ENCODE measurements at places on chromosomes 4 and X.
A peak's percentile ranks its signal among the peaks of the same experiment; 100 is the strongest.

DNA sequence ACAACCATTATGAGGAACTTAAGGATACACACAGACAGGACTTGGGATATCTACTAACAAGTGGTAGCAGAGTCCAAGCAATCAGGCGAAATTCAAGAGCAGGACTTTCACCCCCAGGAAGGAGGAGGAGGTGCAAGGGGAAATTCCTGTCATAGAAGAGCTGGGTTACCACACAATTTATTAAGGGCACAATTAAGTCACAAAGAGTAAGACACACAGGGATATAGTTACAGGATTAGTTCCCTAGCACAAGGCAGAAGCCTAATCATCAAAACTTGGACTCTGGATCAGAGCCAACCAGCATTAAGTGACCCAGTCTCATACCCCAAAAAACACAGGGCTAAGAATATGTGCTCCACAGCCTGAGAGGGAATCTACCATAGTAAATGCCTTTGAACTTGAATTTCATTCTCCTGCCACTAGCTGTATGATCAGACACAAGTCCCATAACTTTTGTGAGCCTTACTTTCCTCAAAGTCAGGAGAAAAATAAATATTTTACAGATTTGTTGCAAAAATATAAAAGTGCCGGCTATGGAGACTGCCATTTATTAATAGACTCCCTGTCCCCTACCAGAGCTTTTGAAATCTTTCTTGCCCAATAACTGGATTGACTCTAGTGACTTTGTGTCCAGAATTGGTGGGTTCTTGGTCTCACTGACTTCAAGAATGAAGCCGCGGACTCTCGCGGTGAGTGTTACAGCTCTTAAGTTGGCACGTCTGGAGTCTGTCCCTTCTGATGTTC lies 87.0 kb downstream of the SYNPO2 start:
- no peak for DNase-seq

- peak; percentile 83 for DNase-seq
Measured at GRCh38 chrX:118726887-118727685, at the start of gene IL13RA1. Gene IL13RA1 (plus strand): TSS chrX:118727606. CDS start chrX:118727639, 33 bp downstream.

DNA sequence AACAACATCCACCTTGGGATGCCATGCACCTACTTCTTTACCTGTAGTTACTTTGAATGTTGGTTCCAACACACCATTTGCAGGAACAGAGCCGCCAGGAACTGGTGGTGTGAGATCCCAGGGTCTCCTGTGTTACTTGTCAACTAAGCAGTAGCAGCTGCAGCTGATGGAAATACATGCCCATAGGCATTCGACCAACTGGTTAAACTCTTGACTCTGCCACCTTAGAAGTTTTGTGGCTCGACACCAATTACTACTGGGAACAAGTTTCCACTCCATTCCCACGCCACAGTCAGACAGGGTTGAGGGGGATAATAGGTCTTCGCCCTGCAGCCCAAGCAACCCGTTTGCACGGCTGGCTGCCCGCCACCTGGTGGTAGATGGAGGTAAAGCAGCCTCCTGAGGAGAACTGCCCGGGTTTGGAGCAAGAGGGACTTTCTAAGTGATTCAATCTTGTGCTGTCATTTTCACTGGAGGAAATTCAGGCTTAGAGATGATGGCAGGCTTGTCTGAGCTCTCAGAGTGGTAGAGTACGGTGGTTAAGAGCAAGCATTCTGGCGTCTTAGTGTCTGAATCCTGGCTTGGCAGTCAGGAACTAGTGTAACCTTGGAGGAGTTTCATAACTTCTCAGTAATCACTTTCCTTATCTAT lies 119.1 kb upstream of the TRIM2 start:
- peak; percentile 88 for DNase-seq

DNA sequence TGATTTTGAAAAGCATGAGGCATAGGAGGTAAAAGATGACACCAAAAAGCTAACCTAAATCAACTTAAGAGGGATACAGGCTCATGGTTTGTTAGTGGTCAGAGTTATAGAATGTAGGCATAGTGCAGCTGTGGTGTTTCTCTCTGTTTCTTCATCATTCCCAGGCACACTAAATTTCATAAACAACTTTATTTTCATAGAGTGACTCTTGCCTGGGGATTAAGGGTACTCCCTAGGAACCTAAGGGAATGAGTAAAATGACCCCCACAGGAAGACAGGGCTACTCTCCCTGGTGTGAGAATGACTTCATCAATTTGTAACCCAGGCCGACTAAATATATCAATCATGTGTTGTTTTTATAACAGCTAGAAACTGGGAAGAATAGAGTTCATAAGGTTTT lies 11.1 kb downstream of the FABP2 start:
- no peak for DNase-seq

DNA sequence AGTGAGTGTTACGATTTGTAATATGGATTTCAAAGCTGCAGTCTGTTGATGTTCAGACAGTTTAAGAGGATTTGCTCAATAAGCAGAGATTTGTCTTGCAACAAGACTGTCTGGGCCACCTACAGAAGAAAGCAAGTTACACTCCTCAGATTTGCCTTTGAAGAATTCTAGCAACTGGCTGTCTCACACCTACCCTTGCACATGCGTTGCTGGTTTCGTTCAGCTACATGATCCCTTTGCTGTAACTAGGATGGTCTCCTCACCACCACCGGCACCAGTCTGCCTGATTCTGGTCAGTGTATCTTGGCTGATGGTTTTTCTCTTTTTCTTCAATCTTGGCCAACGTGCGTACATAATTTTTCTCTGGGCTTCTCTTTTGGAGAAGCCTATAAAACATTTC lies 172.7 kb upstream of the LCORL start:
- DNase-seq: no peak

- DNase-seq: no peak
Measured at GRCh38 chrX:149515954-149516602, 11.0 kb upstream of the IDS start.

- no peak for DNase-seq
Measured at GRCh38 chrX:20454117-20454516, 187.4 kb upstream of the RPS6KA3 start.

DNA sequence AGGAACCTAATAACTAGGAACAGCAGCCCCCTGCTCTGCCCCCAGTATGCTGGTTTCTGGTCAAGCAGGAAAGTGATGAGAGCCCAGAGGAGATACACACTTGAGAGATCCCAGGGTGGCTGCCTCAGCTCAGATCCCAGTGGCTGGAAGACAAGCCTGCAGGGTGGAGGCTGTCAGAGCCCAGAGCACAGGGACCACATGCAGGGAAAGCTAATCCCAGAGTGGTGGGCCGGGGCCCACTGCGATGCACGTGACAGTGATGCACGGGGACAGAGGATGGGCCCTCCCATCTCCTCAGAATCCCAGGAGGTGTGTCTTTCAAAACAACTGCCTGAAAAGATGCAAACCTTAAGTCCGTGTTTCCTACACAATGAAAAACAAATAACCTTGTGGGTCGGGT lies 29.1 kb upstream of the CRMP1 start:
- peak; percentile 17 for DNase-seq

- DNase-seq: no peak
Measured at GRCh38 chrX:115560211-115560977, 580 bp upstream of the PLS3 start.

DNA sequence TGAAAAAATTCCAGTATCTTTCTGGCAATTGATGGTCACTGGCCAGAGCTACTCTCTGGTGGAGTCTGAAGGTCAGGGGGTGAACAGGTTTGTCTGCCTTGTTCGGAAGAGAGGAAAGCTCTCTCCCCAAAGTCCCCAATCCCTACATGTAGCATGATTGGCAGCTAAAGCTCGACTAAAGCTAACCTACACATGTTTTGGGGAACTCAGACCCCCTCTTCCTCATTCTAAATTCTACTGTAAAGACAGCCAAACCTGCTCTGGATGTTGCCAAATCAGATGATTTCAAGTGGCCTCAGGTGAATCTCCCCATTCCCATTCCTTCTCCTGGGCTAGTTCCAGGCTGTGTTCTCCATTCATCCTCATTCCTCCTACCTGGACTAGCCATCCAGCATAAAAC lies 84.1 kb downstream of the MSN start:
- DNase-seq: no peak

GRCh38 chr4:2515830-2516550 lies 20.5 kb upstream of the FAM193A start:
- DNase-seq: no peak

DNA sequence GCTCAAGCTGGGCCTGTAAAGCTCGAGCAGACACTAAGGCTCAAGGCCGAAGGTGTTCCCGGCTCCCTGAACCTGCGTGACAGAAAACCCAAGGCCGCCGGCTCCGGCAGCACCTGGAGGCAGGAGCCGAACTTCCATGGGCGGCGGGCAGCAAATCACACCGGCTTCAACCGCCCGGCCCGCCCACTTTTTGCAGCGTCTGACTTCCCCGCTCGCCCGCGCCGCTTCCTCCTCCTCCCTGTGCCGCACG lies 940 bp upstream of the NSD2 start:
- DNase-seq: peak; percentile 91

DNA sequence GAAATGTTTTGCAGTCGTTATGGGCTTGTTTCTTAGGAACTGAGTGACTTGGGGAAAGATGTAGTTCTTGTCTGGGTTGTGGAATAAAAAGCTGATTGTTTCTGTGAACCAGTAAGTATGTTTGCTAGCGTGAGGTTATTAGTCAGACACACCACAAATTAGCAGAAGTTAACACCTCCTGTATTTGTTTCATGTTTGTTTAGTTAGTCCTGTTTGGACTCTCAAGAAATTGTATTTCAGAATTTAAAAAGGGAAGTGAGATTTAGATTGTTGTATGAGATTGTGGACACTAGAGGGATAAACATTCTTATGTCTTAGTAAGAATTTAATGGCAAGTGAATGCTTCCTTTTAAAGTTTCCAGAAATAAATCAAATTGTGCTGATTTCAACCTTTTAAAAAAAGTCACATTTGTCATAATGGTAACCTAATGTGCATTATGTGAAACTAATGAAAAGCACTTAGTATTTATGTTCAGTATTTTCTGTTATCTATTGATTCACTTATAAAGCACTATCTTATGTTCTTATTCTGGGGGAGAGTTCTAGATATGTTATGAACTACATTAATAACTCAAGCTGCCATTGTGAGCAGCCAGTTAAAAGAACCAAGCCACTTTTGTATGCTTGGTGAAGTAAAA lies 25.6 kb downstream of the ATP10D start:
- DNase-seq: no peak

DNA sequence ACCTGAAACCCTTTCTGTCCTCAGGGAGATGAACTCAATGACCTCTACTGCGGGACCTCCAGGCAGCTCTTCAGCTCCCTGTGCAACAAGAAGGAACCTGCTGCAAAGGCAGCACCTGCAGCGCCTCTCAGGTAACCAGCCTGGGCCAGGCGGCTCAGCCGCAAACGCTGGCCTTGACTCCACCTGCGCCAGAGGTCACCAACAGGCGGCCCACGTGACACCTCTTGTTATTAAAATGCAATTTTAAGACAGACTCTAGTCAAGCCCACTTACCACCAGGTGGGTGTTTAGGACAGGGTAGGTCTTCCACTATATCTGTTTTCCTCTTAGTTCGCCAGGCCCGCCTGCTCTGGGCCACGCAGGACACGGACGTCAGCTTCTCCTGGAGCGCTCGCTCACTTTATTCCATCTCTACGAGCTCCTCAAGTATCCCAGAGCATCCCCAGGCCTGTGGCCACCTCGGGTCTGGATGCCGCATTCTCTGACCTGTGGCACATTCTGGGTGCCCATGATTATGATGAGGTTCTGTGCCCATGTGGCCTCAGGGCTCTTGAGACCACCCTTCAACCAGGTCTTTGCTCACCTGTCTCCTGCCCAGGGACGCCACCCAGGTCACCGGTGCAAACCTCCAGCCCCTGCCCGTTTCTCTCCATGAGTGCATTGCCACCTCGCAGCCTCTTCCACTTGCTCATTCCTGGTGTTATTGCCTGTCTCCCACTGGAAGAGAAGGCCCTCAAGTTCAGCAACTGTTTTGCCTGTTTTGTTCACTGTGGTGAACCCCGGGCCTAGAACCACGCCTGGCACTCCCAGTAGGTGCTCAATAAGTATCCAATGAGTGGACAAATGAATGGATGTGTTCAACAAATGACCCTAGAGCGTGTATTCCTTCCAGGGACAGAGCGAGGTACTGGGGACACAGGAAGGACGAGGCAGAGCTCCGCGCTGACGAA lies 32.8 kb upstream of the JAKMIP1 start:
- DNase-seq: no peak

DNA sequence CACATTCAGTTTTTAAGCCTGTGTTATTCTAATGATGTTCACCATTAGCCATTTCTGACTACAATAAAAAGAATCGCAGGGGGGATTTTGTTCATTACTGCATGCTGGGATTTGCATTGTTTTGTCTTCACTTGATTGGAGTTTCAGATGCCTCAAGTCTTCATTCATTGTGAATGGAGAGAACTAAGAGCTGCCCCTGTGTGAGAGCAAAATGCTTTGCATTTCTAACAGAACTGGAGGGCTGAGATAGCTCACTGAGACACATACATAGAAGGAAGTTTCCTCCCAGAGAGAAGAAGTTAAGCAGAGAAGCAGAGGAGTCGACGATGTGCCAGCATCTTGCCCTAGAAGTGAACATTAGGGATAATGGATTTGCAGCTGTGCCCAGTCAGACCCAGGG lies 113.5 kb upstream of the GATB start:
- no peak for DNase-seq

DNA sequence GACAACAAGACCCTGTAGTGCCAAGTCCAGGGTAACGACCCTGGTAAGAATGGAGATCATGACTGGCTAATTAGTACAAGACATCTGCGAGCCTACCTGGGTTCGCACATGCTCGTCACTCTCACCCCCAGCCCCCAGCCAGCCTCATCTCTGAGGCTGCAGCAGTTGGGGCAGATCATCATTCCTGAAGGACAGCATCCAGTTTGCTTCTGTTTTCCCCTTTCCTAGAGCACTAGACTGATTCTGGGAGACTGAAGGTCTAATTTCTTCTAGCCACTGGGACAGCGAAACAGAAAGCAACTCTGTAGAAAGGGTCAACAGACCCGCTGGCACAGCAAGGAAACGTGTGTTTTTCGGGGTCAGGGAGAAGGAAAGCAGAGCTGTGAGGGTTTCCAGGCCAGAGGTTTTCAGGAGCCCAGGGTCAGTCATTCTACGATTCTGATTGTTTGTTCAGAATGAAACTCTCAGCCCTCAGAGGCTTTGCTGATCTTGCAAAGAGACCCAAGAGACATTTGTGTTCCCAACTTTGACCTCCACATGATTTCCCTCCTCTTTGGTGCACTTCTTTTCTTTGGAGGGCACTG lies 343.1 kb upstream of the NOCT start:
- no peak for DNase-seq

GRCh38 chr4:139664442-139664841 lies 1.2 kb upstream of the MGST2 start:
- no peak for DNase-seq

DNA sequence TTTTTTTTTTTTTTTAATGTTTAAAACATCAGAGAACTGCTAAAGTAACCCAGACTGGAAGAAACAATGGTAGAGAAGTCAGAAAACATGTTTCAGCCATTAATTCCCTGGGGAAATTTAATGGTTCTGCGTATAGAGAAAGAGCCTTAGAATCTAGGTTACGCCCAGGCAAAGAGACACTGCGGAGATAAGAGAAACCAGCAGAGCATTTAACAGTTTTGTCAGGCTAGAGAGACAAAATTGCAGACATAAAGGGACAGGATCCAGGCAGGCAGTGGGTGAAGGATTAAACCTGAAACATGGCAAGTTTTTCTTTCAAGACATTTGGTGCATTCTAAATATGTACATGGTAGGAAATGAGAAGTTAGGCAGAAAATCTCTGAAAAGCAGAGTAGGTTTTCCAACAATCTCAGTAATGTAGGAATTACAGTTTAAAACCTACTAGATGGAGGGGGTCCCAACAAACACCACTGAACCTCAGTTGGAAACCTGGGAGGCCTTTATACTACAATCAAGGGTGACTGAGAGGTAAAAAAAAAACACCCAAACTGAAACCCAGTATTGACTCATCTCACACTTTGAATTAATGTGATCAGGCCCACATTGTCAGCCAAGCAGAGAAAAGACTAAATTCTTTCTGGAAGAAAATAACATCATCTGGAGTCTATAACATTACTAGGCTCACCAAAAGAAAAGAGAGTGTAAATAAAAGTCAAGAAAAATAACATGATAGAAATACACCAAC lies 254.2 kb upstream of the NWD2 start:
- no peak for DNase-seq
